Stimulated activated CD8-positive, alpha-beta memory T cell treated with anti-CD3 and anti-CD28 coated beads, Interleukin-15, amount 100 ng/mL, for 48 hours (primary cell): ENCODE measurements at places on chromosomes 3 and 15.

- DNase-seq = no peak
Measured at GRCh38 chr15:22944651-22945050, 35.5 kb downstream of the CYFIP1 start.

DNA sequence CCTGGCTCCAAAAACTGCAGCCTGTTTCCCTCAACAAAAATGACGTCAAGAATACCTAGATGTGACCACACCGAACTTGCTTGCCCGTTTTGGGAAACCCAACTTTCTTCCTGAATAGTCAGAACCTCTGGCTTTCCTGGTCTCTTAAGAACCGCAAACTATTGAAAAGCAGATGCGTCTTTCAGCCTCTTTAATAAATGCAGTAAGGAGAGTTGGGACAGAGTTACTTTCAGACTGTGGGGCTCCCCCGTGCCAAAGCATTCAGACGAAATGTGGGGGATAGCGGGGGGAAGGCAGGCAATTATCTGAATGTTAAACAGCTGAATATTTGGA lies 1.2 kb upstream of the PROK2 start:
- no peak for DNase-seq

- DNase-seq = no peak
Measured at GRCh38 chr15:100248236-100248635, 93.5 kb downstream of the ADAMTS17 start.

GRCh38 chr3:33141006-33141405 lies 27.2 kb downstream of the CRTAP start:
- no peak for DNase-seq

- no peak for DNase-seq
Measured at GRCh38 chr15:71334873-71335272, 219.6 kb downstream of the THSD4 start.

DNA sequence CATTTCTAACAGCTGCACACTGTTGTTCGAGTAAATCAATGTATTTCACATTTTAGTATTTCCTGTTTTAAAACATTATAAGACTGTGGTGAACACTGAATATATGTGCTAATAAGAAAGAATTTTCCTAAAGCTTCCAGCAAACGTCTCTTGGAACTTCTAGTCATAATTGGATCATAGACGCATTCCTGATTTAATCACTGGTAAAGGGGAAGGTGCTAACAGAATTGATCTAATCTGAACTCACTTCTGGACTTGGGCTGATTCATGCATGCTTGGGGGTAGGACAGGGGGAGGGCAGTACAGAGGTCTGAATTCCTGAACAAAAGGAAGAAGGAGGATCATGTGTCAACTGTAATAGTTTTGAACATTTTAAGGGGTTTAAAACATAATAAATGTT lies 7.3 kb upstream of the LEKR1 start:
- DNase-seq = no peak

DNA sequence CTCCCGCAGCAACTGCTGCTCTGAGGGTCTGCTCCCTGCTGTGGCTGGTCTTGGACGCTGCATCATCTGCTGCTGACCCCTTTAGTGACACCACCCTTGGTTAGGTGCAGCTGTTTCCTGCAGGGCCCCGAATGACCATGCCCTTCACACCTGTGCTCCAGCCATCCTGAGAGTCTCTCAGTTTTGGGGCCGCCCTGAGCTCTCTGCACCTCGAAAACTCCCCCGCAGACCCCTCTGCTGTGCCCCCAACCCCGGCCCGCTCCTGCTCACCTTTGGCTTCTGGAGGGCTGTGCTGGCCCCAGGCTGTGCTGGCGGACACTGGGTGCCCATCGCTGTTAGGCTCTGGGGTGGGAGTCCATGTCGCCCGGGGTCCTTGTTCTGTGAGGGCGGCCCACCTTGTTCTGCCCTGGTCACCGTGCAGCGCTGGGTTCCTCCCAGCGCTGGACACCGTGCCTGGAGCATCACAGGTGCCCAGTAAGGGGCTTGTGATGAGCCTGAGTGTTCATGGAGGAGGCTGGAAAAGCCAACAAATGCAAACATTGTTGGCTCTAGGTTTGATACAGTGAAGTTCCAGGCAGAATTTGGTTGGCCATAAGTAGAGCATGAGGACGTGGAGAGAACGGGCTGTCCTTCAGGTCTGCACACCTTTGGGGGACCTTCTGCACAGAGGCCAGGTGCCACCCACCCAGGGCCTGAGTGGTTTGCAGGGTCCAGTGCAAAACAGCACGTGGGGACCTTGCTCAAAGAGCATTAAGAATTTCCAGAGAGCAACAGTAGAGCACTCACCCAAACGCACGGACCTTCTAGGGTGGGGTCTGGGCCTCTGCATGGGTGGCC lies 12.3 kb downstream of the ABTB1 start:
- no peak for DNase-seq

GRCh38 chr15:33377204-33377603 lies 66.4 kb downstream of the RYR3 start:
- no peak for DNase-seq

DNA sequence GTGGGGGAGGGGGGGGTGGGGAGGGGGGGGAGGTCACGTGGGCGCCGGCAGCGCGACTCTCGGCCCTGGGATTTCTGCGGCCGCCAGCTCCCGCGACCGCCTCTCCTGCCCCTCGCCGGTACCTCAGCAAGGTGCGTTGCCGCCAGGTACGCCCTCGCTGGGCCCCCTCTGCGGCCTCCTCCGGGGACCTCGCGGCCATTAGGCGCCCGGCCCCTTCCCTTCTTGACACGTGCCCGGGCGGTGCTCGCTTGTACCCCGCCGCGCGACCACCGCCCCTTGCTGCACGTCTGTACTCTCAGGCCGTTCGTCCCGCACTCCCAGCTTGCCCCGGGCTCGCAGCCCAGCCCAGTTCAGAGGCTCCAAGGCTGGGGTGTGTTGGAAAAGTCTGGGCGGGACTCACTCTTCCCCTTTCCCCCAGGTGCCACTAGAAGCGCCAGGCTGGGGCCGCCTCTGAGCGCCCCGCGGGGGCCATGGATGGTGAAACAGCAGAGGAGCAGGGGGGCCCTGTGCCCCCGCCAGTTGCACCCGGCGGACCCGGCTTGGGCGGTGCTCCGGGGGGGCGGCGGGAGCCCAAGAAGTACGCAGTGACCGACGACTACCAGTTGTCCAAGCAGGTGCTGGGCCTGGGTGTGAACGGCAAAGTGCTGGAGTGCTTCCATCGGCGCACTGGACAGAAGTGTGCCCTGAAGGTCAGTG lies at the start of gene MAPKAPK3:
TSS of gene MAPKAPK3 (plus strand) at position 56 of the 696 bp plus-strand sequence. CDS start at position 471, 415 bp downstream.
- no peak for DNase-seq

DNA sequence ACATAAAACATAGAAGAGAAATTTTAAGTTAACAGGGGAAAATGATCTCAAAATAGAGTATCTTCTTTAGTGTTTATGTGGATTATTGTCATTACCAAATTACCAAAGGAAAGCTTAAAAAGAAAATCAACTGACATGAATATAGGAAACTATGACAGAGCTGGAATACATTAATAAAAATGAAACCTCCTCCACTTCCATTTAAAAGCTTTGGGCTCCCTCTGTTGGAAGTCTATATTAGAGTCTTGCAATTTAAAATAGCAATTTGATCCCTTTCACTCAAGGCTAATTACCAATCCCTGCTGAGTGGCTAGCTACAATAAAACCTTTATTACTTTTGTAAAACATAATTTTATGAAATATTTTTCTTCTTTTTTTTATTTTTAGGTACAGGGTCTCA lies 61.4 kb upstream of the IMPG2 start:
- DNase-seq = no peak

DNA sequence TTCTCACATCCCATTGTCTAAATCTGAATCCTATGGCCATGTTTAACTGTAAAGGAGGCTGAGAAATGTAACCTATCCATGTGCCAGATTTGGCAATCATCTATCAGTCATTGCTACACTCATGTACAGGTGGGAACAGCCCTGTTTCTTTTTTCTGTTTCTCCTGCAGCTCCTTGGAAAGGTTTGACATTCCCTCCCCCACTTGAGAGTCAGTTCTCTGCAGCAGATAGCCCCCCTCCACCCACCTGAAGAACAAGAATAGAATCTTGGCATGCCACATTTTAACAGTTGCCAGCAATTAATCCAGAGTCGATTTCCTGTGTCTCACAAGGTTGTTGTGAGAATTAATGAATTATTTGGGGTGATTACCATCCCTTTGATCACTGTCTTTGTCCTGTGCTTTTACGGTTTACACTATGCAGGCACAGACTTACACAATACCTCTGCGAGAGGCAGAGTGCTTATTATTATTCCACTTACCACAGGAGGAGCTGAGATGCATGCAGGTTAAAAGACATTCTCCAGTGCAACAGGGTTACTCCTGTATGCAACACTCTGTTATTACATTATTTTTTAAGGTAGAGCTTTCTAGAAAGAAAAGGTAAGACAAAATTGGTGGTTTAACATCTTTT lies 351.0 kb upstream of the THRB start:
- no peak for DNase-seq

- no peak for DNase-seq
Measured at GRCh38 chr3:149625795-149626194, 32.0 kb downstream of the WWTR1 start.

GRCh38 chr3:128456776-128457715 lies 9.6 kb downstream of the DNAJB8 start:
- no peak for DNase-seq

GRCh38 chr3:100613721-100614390 lies 4.5 kb downstream of the ADGRG7 start:
- DNase-seq = no peak

DNA sequence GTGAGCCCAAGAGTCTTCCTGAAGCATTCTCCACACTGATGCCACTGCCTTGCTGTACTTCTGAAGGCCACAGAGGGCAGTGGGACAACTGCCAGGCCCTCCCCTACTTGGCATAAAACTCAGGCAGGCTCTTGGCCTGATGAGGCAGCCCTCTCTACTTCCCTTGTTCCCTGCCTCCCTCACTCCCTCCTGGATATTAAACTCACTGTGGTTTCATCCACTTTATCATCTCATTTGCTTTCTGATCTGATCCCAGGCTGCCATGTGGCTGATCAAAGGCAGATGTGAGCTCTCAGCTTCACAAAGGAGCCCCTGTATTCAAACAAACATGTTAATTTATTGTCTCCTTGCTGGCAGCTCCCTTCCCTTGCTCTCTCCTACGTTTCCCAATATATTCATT lies 533.5 kb downstream of the IGSF11 start:
- no peak for DNase-seq

DNA sequence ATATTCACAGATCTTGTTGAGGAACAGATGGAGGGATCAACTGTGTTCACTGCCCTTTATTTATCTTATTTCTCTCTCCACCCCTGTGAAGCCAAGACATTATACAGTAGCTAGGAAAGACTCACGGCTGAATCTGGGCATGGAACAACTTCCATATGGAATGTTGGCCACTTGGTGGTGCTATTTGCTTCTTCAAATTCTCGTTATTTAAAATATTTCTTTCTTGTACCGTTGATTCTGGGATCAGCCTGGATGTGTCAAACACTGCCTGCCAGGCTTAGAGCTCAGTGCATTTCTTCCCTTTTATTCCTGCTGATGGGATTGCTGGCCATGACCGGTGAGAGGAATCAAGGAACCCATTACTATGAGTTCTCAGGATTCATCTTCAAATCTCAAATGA lies 17.5 kb upstream of the GASK1A start:
- DNase-seq = no peak

GRCh38 chr3:131608296-131608695 lies 105.5 kb upstream of the MRPL3 start:
- DNase-seq = no peak

GRCh38 chr3:77780278-77780996 lies 740.5 kb downstream of the ROBO2 start:
- DNase-seq = no peak

- DNase-seq = no peak
Measured at GRCh38 chr3:42139621-42140453, 48.7 kb downstream of the TRAK1 start.

- no peak for DNase-seq
Measured at GRCh38 chr3:48414376-48415250, 15.3 kb downstream of the PLXNB1 start.

- DNase-seq = no peak
Measured at GRCh38 chr3:168998792-168999191, 664.7 kb downstream of the MECOM start.

GRCh38 chr3:147422196-147422595 lies 13.0 kb downstream of the ZIC1 start:
- no peak for DNase-seq

GRCh38 chr3:53193466-53194209 lies 32.6 kb downstream of the PRKCD start:
- DNase-seq = no peak

DNA sequence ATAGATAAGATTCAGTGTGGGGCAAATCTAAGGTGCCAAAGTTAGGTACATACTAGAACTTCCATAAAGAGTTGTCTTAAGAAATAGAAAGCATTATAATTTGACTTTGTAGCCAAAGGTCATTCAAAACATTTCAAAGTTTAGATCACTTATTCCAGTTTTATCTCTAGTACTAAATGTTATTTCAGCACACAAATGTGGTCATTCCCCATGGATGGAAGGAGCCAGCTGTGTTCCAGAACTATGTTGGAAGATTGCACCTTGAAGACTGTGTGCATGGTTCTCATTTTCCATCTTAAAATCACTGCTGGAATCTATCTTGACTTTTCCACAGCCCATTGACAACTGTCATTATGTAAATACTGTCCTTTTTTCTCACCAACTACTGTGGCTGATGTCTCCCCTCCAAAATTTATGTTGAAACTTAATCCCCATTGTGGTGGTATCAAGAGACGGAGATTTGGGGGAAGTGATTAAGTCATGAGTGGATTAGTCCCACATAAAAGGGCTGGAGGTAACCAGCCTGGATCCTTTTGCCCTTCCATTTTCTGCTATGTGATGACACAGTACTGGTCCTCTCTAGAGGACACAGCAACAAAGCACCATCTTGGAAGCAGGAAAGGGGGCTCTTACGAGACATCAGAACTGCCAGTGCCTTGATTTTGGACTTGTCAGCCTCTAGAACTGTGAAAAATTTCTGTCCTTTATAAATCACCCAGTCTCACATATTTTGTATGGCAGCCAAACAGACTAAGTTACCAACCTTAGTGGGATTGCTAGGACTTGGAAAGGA lies 24.0 kb downstream of the TGFBR2 start:
- DNase-seq = no peak

GRCh38 chr3:152853196-152853595 lies 18.3 kb downstream of the P2RY1 start:
- no peak for DNase-seq

DNA sequence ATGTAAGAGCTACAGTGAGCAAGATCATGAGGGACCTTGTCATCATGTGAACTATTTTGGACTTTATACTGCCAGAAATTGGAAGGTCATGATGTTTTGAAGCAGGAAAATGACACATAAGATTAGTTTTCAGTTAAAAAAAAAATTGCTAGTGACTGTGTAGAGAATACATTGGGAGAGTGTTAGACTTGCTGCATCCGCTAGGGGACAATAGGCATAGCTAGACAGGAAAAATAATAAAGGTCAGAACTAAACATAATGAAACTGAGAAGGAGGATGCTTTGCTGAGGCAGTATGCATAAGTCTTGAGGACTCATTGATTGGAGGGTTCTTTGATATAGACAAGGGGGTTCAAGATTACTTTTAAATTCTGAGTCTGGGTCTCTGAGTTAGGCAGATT lies 275.8 kb upstream of the KCNH8 start:
- no peak for DNase-seq

GRCh38 chr3:82494977-82495489 lies 733.6 kb upstream of the GBE1 start:
- DNase-seq = no peak
